ENCODE measurements at places on chromosomes 2 and 18. TPM values are rescaled to one million over a fixed set of nuclear protein-coding genes. Genes with fewer than 3 reads are reported as not detected.

Gene DSG2
- total RNA-seq: 119 TPM

- no peak for DNase-seq
These were observed 664 bp downstream of the CAMKMT start for GRCh38 chr2:44362207-44363015.

DNA sequence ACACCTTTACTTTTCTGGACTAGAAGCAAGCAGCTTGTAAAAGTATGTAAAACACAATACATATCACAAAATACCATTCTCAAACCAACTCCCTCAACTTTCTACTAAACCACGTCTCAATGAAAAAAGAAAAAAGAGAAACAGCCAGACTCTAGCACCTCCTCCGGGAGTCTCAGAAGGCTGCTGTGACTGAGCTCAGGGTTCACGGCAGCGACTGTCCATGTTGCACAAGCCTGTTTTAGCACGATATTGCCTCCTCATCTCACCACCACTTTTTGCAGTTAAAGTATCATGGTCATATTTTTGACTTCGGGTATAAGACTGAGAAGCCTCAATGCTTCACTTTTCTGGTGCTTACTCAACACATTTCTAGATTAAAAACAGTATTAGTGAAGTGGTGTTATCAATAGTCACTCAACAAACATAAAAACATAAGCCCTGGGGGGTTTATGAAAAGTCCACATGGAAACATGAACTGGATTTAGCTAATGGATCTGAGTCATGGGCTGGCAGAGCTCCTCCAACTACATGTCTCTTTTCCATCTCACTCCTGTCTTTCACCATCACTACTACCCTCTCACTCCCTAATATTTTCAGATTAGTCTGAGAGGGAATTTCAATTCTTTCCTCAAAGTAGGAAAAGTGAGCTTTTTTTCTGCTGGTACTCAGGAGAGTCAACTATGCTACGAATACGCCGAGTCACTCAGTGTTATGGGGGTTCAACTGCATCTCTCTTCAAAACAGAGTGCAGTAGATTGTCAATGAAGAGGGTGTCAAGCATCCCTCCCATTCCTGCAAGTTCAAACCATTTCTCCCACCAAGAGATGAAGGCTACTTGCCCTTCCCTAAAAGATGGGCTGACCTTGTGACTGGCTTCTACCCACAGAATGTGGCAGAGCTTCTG lies 113.7 kb downstream of the OSR1 start:
- DNase-seq: no peak

- no peak for DNase-seq
These were observed 109.8 kb downstream of the AOX1 start for GRCh38 chr2:200695601-200696000.

DNA sequence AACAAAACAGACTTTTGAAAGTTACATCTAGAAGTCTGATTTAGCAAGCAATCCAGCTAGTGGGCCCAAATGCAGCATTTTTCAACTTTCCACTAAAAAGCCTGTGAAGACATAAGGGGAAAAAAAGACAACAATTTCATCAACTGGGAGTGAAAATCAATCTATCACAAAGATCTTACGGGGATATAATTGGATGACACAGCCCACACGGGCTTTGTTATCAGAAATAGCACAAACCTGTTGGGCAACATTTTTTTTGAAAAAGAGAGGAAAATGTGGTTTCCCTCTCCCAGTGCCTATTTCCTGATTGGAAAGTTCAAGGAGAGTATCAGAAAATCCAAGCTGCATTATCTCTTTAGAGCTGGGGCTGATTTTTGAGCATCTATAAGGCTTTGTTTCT lies 132.7 kb downstream of the EVA1A start:
- DNase-seq: no peak
